ENCODE measurements at places on chromosomes 1 and 21.

- DNase-seq, result no peak
These were observed 95.9 kb downstream of the GIPC2 start for GRCh38 chr1:78141531-78142231.

DNA sequence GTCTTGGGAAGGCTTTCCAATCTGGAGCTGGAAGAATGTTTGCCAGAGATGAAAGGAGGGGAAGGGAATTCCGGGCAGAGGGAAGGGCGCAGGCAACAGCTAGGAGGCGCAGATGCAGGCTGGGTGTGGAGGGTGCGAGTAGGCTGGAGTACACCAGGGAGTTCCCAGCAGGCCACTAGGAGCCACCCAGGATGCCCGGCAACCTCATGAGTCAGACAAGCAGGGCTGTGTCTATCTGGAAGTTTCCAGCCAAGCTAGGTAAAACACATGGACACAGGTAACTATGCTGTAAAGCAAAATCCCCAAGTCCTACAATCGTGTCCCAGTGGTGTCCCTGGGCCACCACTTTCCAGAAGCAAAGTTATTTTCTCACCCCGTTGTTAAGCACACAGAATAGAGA is 990 bp upstream of the NBL1 start:
- no peak for DNase-seq

GRCh38 chr1:160109686-160110085 is 5.9 kb upstream of the ATP1A2 start:
- DNase-seq, result no peak

GRCh38 chr1:43239484-43239883 is 30.3 kb upstream of the TMEM125 start:
- DNase-seq, result no peak

DNA sequence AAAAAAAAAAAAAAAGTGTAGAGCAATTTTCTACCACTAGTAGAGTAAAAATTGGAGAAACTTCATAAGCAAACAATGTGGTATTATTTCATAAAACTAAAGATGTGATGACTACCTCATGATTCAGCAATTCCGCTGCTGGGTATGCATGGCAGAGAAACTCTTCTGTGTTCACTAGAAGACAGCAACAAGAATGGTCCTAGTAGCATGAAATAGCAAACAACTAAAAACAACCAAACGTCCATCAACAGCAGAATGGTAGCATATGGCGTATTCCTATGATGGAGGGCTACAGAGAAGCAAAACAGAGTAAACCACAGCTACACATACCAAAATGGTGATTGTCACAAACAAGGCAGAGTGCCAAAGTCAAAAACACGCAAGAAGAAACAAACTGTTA is 18.9 kb downstream of the HTR1D start:
- DNase-seq, result no peak

All from Jurkat, Clone E6-1 (cell line).